Foreskin keratinocyte (primary cell): ENCODE measurements at places on chromosomes 5 and 9.

DNA sequence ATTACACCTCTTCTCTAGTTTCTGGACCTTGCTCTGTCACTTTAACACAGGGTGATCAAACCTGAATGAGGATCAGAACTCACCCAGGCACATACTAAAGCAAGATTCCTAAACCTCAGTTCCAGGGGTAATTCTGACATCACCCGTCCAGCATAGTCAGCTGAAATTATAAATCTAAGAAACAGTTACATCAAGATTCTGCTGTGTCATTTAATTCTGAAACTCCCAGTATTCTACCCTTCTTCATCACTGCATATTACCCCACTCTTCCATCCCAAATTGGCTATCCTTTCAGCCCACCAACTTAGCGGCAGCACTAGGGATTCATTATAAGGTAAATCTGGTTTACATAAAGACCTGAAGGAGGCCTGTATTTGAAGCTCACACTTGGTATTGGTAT lies 64.0 kb downstream of the STX17 start:
- DNase-seq = no peak

- no peak for DNase-seq
These were observed 15.7 kb upstream of the CXCL14 start for GRCh38 chr5:135594416-135594960.

DNA sequence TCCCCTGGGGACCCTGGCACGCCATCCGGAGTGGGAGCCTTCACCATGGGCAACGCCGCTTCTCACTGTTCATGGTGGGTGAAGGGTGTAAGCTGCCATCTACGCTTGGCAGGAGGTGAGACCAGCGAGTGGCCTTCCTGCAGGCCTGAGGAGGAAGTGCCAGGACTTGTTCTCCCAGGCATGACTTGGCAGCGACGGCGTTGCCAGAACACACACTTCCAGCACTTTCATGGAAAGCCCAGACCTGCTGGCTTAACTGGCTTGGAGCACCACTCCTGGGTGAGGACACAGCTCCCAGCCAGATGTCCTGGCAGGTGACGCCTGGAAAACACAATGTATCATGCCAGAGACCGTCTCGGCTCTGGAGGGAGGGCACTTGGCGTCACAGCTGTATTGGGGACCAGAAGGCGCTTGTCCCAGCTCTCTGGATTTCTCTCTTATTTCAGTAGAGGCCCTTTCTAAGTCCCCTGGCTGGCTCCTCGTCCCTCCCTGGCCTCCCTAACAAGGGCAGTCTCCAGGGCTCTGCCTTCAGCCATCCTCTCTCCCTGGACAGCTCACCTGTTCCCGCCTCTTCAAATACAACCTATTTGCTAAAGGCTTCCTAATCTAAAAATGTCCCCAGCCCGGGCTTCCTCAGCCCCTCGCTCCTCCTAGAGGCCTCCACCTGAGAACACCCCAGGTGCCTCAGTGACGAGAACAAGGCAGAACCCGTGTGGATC lies 188.3 kb downstream of the OLFM1 start:
- no peak for DNase-seq

- DNase-seq = no peak
These were observed 90.3 kb downstream of the DIRAS2 start for GRCh38 chr9:90552317-90552716.

DNA sequence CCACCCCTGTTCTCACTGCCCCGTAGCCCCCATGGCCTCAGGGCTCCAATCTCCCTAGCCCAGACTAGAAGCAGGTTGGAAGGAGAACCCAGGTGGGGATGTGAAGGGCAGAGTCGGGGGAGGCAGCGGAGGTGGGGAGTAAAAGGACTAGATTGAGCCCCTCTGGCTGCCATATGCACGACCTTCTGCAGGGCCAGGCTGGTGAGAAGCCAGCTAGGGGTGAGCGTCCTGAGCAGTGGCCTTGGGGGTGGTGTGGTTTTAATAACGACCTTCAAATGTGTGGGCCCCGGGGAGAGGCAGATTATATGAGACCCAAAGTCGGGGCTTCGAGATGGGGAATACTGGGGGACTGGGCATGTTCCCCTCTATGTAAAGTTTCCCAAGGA lies 139.5 kb downstream of the C9orf50 start:
- no peak for DNase-seq

DNA sequence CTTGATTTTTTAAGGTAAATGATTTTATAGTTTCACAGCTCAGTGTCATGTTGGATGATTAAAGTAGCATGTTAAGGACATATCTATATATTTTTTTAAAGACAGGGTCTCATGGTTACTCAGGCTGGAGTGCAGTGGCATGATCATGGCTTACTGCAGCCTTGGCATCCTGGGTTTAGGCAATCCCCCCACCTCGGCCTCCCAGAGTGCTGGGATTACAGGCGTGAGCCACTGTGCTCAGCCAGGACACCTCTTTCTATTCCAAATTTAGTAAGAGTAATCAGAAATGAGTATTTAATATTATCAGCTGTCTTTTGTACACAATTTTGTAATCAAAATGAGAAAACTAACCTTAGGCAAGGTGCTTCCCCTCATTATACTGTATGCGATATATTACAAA lies 38.6 kb upstream of the LRRTM2 start:
- DNase-seq = no peak

DNA sequence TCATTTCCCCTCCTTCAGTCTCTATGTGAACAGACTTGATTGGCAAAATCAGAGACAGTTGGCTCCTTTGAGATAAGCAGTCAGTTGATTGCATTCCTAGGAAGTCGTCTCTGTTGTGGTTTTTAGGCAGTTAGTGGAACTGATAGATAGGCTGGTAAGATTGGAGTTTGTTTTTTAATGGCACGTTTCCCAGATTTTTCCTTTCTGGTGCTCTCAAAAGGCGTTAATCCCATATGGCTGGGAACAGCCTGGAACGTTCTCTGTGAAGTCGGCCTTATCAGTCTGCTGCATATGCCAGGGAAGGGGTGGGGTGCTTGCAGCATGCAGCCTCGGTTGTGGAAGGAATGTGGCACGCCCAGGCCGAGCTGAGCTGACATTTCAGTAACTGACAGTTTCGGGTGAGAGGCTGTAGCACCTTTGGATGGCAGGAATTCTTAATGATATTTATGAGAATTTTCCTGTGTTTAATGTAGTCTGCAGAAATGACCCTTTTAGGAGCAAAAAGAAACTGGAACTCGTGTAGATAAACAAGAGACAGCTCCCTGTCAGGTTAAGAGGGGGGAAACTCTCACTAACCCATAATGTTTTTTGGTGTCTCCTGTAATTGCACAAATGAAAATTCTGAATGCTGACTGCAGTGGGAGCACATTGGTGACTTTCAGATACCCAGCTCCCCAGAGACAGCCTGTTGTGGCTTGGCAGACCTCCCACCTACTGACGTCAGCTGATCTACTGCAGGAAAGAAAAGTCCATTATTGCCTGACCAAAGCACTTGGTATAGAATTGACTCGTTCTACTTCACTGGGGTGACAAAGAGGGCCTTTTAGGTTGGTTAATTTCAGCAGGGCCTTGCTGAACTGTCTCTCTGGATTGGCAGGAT lies 6.3 kb downstream of the SPTAN1 start:
- peak; percentile 58 for DNase-seq

DNA sequence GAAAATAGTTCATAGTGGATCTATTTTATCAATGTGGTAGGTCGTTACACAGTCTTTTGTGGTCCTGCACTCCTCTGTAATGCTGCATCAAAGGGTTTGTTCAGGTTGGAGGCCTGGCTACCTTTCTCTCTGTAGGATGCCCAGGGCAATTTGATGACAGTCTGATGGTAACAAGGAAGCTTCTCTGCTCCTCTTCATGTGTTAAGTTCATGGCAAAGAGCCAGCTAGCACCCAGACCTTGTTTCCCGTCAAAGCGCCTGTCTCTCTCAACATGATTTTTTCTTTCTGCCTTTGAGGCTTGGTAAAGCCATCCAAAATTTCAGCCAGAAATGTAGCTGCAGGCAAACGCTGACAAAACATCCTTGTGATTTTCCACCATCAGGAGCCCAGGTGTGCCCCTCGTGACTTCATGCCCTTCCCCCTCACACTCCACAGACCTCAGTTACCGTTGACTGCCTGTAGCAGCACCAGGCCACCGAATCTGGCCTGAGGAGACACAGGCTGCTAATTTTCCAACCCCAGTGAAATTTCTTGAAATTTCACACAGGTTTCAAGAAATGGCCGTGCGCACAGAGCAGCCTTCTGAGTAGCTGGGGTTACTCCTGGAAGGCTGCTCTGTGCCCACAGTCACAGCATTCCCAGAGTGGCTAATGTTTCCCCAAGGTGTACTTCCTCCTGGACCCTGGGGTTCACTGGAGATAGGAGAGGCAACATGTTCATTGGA lies 292.7 kb downstream of the CWC27 start:
- no peak for DNase-seq

DNA sequence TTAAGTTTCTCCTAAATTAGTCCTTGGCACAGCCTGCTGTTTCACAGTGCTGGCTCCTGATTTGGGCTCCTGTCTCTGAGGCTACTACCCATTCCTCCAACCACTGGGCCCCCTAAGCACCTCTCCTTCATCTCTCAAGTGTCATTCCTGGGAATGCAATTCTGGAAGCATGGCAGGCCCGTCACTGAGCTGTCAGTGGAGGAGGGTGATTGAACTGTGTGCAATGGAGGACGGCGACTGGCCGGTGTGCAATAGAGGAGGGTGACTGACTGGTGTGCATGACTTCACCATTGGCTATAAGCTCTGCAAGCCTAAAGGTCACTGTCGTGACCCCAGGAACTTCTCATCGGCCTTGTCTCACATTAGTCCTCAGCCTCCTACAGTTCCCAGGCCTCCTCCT lies 12.4 kb upstream of the IL17B start:
- DNase-seq = no peak

- no peak for DNase-seq
These were observed 85.4 kb downstream of the PJA2 start for GRCh38 chr5:109324351-109324750.

DNA sequence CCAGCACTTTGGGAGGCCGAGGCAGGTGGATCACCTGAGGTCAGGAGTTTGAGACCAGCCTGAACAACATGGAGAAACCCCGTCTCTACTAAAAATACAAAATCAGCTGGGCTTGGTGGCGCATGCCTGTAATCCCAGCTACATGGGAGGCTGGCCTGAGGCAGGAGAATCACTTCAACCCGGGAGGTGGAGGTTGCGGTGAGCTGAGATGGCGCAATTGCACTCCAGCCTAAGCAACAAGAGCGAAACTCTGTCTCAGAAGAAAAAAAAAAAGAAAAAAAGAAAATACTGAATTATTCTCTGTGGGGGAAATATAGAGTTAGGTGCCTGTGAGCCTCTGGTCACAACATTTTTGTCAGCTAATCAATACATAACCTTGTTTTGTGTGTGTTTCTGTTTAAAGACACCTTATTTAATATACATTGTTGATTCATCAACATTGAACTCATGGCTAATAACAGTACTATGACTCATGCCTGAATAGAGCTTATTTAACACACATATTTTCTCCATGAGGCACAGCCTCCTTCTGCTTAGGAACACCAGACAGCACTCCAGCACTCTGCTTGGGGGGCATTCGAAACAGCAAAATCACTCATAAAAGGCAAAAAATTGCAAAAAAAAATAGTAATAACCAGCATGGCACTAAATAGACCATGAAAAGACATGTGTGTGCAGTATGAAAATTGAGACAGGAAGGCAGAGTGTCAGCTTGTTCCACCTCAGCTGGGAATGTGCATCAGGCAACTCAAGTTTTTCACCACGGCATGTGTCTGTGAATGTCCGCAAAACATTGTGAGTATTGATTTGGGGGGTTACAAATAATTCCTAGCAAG lies at the start of gene IL31RA:
IL31RA (plus strand) TSS at position 519 of the 836 bp plus-strand sequence; CDS start at position 733, 214 bp downstream.
- DNase-seq = peak; percentile 82

GRCh38 chr9:84331119-84331809 lies 9.3 kb downstream of the SLC28A3 start:
- DNase-seq = peak; percentile 46

GRCh38 chr9:131618071-131618479 lies 72.8 kb downstream of the PRRT1B start:
- DNase-seq = peak; percentile 14

- DNase-seq = no peak
These were observed 102.6 kb downstream of the DAB2IP start for GRCh38 chr9:121753802-121754654.

- DNase-seq = peak; percentile 100
These were observed 63.1 kb downstream of the UGCG start for GRCh38 chr9:111959468-111960359.
